Endodermal cell (in vitro differentiated cells): ENCODE measurements at places on chromosomes 6 and 20.
A peak's percentile ranks its signal among the peaks of the same experiment; 100 is the strongest.

- H3K4me1 ChIP-seq: peaks cover 10% of the 10 kb centered on the region
- no peak overlapping the region for H3K27ac ChIP-seq
- no peaks in the 10 kb centered on the region for H3K27me3 ChIP-seq
- peaks cover 38% of the 10 kb centered on the region for H3K36me3 ChIP-seq
These were observed 3.6 kb downstream of the TOP1 start for GRCh38 chr20:41032271-41032670.

- no peaks in the 10 kb centered on the region for H3K36me3 ChIP-seq
- no peak for DNase-seq
- H3K4me1 ChIP-seq: no peaks in the 10 kb centered on the region
- no peak overlapping the region for H3K4me3 ChIP-seq
- H3K27me3 ChIP-seq: no peaks in the 10 kb centered on the region
- no peak overlapping the region for H3K27ac ChIP-seq
These were observed 265.8 kb upstream of the TCF21 start for GRCh38 chr6:133623065-133623464.

DNA sequence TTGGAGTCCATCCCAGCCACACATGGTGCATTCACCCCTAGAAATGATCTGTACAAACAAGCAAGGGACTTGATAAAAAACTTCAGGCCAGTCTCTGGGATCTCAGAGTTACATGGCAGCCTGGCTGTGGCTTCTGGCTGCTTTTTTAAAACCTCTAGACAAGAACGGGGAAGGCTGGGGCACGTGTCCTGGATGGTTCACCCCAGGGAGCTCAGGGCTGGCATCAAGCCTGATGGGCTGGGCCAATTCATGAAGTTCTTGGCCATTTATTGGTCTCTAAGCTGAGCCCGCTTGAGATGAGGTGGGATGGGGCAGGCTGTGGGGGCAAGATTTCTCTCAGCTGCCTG, 10.4 kb upstream of the ZFAND3 start:
- H3K4me1 ChIP-seq: no peaks in the 10 kb centered on the region
- no peaks in the 10 kb centered on the region for H3K36me3 ChIP-seq
- no peak for DNase-seq
- no peak overlapping the region for H3K27ac ChIP-seq

DNA sequence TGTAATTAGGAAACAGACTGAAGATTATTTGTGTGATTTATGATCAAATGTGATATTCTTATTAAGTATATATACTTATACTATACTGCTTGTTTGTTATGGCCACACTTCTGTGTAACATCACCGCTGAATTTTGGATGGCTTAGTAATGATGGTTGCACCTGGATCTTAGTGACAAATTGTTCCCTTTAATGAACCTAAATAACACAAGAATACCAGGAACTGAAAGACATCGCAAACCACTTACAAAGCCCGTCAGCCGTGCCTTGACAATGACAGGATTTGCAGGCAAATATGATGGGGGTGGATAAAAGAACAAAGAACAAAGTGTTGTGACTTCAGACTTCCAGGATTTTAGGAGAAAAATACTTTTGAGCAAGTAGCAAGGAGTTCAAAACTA, 67.1 kb downstream of the LAMP5 start:
- no peak overlapping the region for H3K4me3 ChIP-seq
- H3K36me3 ChIP-seq: no peaks in the 10 kb centered on the region
- no peaks in the 10 kb centered on the region for H3K4me1 ChIP-seq
- DNase-seq: no peak
- no peak overlapping the region for H3K27ac ChIP-seq

DNA sequence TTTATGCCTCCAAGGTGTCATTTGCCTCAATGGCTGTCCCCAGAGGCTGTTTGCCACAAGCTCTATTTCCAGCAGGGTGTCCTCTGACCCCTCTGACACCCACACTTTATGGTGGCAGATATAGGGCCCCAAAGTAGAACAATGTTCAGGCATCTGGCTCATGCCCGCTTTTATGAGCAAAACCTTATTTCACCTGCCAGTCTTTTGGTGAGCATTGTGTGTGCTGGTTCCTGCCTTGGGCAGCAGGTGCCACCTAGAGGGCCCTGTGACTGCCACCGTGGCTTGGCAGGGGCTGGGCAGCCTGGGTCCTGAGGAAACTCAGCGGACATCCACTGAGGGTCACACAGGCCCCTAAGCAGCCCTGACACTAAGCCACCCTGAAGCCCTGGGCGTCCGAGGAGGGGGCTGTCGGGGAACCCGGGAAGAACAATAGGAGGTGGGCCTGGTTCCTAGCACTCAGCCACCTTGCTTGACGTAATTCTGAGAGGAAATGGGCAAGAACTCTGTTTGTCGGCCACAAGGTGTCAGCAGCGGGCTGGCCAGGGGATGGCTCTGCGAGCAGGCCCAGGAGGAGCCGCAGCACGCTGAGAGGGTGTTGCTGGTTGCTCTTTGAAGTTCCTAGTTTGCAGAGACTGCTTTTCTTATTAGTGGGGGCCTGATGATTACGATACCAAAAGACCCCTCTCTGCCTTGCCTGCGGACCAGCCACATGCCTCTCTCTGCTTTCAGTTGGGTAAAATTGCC, 148.9 kb downstream of the SCML4 start:
- H3K4me1 ChIP-seq: no peaks in the 10 kb centered on the region
- no peaks in the 10 kb centered on the region for H3K36me3 ChIP-seq
- H3K4me3 ChIP-seq: no peak overlapping the region
- DNase-seq: peak; percentile 95
- H3K27ac ChIP-seq: no peak overlapping the region
- H3K27me3 ChIP-seq: peaks cover 15% of the 10 kb centered on the region

- no peak for DNase-seq
- no peaks in the 10 kb centered on the region for H3K27me3 ChIP-seq
- no peak overlapping the region for H3K4me3 ChIP-seq
- no peaks in the 10 kb centered on the region for H3K36me3 ChIP-seq
- no peaks in the 10 kb centered on the region for H3K4me1 ChIP-seq
- no peak overlapping the region for H3K27ac ChIP-seq
These were observed 1.7 kb upstream of the SIGLEC1 start for GRCh38 chr20:3714092-3714491.

GRCh38 chr6:51350308-51350904, 531.7 kb downstream of the TFAP2B start:
- H3K27me3 ChIP-seq: no peaks in the 10 kb centered on the region
- H3K4me1 ChIP-seq: no peaks in the 10 kb centered on the region
- H3K4me3 ChIP-seq: no peak overlapping the region
- no peak for DNase-seq

DNA sequence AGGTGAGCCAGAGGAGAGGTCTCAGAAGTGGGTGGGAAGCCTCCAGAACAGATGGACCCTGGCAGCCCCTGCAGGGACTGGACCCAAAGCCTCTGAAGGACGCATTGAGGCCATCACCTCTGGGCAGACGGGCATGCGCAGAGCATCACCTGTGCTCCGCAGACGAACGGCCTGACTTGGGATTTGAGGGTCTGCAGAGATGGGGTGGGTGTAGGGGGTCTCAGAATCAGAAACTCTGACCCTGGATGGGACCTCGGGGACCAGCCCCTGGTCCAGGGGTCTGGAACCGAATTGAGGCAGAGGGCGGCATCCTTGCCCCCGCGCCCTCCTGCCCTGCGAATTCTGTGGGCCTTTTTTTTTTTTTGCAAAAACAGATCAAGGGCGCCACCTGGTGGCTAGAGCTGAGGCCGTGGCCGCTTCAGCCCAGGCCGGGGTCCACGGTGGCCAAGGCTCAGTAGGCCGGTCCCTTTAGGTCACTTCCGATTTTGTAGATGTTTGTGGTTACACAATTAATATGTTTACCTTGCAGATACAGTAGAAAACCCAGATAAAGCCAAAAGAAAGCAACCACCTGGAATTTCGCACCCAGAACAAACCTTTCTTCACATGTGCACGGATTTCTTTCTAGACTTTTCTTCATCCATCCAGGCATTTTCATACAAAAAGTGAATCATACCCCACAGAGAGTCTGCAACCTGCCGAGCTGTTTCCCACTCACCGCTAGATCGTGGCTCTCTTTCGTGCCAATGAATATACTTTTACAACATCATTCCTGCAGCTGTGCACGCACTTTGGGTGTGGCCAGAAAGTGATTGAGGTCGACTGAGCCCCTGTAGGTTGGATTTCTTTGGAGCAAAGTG, 25.9 kb downstream of the ZBP1 start:
- peak; percentile 90 for DNase-seq
- H3K27ac ChIP-seq: no peak overlapping the region
- no peaks in the 10 kb centered on the region for H3K4me1 ChIP-seq
- H3K36me3 ChIP-seq: no peaks in the 10 kb centered on the region
- no peak overlapping the region for H3K4me3 ChIP-seq
- no peaks in the 10 kb centered on the region for H3K27me3 ChIP-seq

- no peak overlapping the region for H3K4me3 ChIP-seq
- H3K27ac ChIP-seq: no peak overlapping the region
- DNase-seq: no peak
- H3K36me3 ChIP-seq: no peaks in the 10 kb centered on the region
These were observed 183.4 kb downstream of the ANKRD60 start for GRCh38 chr20:58044931-58045555.

DNA sequence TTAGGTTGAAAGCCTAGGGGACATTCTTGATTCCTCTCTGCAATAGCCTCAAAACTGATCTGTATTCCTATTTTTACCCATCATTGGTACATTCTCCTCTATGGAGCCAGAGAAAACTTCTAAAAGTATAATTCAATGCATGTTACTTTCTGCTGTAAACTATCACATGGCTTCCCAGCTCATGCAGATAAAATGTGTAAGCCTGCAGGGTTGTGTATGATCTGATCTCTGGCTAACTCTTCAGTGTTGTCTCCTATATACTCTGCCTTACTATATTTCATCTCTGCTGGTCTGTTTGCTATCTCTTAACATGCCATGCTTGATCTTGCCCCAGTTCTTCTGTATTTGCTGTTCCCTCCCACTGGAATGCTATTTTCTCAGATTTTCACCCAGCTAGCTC, 323.3 kb upstream of the RSPO3 start:
- no peaks in the 10 kb centered on the region for H3K27me3 ChIP-seq
- H3K27ac ChIP-seq: no peak overlapping the region
- no peaks in the 10 kb centered on the region for H3K4me1 ChIP-seq
- DNase-seq: no peak
- no peak overlapping the region for H3K4me3 ChIP-seq

GRCh38 chr6:15874326-15874725, 211.5 kb upstream of the DTNBP1 start:
- H3K4me1 ChIP-seq: no peaks in the 10 kb centered on the region
- H3K4me3 ChIP-seq: no peak overlapping the region
- H3K27ac ChIP-seq: no peak overlapping the region
- peaks cover 11% of the 10 kb centered on the region for H3K27me3 ChIP-seq
- peak; percentile 77 for DNase-seq

DNA sequence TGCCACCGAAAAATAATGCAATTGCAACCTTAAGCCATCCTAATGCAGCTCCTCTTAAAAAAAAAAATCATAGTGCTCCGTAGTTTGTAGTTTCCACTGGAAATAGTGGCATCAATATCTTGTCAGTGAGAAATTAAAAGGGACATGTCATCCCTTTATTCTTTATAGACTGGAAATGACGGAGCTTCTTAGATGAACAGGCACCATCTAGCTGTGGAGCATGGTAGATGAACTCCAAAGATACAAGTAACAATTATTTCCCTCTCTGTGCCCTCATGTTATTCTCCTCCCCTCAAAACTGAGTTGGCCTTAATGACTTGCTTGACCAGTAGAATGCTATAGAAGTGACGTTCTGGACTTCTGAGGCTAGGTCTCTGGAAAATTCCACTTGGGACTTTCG, 268.1 kb upstream of the SPTLC3 start:
- no peak for DNase-seq
- no peaks in the 10 kb centered on the region for H3K4me1 ChIP-seq
- H3K36me3 ChIP-seq: no peaks in the 10 kb centered on the region

GRCh38 chr20:12391099-12391498, 473.4 kb downstream of the BTBD3 start:
- H3K27me3 ChIP-seq: no peaks in the 10 kb centered on the region
- DNase-seq: no peak

GRCh38 chr20:37413023-37413334, 67.0 kb downstream of the SRC start:
- no peak for DNase-seq
- no peak overlapping the region for H3K4me3 ChIP-seq
- no peaks in the 10 kb centered on the region for H3K4me1 ChIP-seq
- peak overlapping the region; percentile 91 for H3K27ac ChIP-seq
- H3K27me3 ChIP-seq: peaks cover 10% of the 10 kb centered on the region

GRCh38 chr6:137731960-137732616, 135.0 kb upstream of the TNFAIP3 start:
- H3K4me1 ChIP-seq: no peaks in the 10 kb centered on the region
- no peaks in the 10 kb centered on the region for H3K27me3 ChIP-seq
- no peaks in the 10 kb centered on the region for H3K36me3 ChIP-seq
- H3K27ac ChIP-seq: no peak overlapping the region
- no peak overlapping the region for H3K4me3 ChIP-seq

DNA sequence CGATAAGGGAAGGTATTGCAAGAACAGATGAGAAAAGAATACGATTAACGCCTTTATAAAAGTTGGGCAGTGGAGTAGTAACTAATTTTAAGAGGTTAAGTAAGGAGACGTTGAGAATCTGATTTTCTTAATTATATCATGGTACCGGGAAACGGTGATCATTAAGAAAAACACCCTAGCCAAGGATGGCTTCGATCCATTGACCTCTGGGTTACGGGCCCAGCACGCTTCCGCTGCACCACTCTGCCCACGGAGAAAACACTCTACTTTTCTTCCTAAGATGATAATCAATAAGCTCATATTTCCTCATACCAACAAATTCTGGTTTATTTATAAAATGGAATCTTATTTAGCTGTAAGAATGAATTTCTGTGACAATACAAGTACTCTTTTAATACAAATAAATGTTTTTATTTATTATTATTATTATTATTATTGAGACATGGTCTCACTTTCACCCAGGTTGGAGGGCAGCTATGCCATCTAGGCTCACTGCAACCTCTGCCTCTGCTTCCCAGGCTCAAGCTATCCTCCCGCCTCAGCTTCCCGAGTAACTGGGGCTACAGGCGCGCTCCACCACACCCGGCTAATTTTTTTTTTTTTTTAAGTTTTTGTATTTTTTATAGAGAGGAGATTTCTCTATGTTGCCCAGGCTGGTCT, 8.3 kb downstream of the POM121L2 start:
- peak; percentile 69 for DNase-seq
- H3K27me3 ChIP-seq: peaks cover 33% of the 10 kb centered on the region
- no peak overlapping the region for H3K4me3 ChIP-seq
- no peaks in the 10 kb centered on the region for H3K4me1 ChIP-seq
